ENCODE measurements at places on chromosomes 3 and 15.

DNA sequence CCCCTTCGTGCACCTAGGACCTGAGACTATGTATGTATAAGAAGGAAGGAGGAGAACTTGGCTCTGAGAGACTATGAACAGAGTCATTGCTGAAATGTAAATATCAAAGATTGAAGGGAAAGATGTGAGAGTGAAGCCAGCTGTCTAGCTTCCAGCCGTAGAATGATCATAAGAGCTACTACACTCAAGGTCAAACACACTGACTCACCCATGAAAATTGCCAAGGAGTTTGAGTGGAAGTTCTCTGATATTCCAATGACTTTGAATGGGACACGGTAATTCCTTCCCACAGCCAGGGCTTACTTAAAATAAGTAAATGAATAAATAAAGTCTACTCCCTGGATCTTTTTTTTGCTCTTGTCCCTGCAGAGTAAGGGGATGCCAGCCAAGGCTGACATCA lies 398.9 kb upstream of the TPRG1 start:
- DNase-seq = no peak

- DNase-seq = no peak
These were observed 17.4 kb upstream of the KCNMB2 start for GRCh38 chr3:178518660-178519396.

DNA sequence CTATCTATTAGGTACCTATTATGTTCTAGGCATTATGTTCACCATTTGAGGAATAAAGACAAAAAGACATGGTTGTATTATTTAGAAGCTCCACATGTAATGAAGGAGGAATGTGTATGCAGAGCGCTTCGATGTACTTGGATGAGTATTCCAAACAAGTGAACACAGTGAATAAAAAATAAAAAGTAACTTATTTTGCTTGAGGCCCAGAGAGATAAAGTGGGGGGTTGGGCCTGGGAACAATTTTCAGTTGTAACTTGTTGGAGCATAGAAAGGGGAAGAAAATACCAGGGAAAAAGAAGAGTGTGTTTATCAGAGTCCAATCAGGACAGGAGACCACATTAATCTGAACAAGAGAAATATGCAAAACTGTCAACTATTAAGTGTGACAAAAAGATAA lies 445.7 kb upstream of the BCHE start:
- DNase-seq = no peak

DNA sequence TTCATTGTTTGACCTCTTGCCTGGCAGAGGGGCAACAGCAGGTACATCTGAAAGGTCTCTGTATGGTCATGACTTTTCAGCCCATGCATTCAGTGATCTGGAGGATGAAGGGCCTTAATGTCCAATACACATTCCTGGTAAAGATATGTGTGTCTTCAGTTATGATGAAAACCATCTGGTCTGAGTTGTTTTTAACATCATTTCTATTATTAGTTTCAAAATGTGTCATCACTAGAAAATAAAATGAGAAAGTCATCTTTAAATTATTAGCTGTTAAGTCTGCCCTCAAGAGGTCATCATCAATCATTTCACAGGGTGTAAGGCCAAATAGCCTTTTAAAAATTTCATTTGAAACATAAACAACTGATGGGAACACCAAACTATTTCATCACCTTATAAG lies 92.1 kb upstream of the PLSCR4 start:
- no peak for DNase-seq

DNA sequence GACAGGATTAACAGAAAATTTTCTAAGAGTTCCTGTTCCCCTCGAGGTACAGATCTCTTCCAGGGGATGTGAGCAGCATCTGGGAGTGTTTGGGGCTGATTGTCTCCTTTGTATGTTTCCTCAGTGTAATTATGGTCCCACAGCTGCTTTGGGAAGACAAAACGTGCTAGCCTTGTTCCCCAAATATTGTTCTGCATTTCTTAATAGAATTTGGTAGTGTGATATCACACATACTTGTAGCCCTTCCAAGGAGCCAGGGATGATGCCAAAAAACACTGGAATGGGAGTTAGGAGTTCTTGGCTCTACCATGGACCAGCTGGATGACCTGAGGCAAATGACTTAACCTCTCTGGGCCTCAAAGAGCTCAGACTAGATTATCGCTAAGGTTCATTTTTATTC lies 19.0 kb upstream of the AGBL1 start:
- no peak for DNase-seq

DNA sequence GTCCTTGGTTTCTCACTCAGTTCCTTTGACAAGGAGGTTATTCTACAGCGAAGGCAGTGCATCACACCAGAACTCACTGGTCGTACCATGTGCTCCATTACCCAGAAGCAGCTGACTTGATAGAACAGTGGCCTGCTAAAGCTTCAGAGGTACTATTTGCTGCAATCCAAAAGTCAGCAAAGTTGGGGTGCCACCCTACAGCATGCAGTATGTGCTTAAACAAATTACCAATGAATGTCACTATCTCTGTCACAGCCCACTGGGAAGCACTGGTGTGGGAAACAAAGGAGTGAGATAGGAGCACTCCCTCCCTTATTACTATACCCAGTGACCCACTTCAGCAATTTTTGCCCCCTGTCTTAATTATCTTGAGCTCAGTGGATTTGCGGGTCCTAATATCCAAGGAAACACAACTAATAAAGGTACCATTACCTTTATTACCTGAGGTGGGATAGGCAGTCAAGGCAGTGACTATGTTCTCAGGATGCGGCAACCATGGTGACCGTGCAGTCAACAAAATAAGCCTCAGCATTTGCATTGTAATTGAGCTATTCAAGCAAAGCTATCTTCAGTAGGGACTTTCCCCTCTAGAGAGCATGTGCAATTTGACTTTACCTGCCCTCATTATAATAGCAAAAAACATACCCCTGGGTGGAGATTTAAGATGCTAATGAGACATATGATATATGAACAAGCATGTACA lies 199.4 kb downstream of the OCA2 start:
- no peak for DNase-seq

GRCh38 chr3:126851382-126851781 lies 131.5 kb upstream of the PLXNA1 start:
- DNase-seq = no peak

DNA sequence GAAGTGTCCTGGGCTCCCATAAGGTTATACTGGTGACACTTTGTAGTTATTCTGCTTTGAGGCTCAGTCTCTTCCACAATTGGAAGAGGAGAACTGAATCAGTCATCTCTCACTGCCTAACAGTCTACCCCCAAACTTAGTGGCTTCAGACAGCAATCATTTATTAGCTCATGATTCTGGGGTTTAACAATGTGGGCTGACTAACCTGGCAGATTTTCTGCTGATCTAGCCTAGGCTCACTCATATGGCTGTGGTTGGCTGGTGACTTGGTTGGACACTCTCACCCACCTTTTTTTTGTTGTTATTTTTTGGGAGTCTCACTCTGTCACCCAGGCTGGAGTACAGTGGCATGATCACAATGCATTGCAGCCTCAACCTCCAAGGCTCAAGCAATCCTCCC lies 7.1 kb downstream of the GPD1L start:
- no peak for DNase-seq

- DNase-seq = no peak
These were observed 171.8 kb downstream of the SMAD6 start for GRCh38 chr15:66873856-66874255.

DNA sequence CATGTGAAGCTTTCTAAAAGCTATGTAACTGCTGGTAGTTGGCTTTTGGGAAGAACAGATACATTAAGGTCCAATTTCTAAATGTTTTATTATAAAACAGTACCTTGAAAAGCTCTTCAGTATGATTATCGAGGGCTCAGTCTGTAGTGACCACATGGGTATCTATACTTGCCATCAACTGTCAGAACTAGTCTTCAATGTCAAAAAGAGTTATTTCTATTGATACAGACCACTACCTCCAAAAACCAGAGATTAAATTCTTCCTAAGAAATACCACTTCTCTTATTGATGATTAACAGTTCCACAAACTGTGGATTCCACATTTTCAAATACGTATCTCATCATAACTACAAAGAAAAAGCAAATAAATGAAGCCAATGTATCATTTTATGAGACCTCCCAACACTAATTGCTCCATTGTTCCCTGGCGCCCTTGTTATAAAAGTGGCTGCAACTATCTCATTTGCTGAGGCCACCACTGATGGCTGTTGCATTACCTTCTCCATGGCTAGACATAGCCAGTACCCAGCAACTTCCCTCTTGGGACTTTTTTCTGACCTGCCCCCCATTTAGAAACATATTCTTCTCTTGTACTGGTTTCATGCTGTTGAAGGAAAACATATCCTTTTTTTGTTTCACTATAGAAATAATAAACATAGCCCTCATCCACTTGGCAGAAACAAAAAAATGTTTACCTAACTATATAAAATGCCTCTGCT lies 33.9 kb upstream of the MBNL1 start:
- peak; percentile 43 for DNase-seq

DNA sequence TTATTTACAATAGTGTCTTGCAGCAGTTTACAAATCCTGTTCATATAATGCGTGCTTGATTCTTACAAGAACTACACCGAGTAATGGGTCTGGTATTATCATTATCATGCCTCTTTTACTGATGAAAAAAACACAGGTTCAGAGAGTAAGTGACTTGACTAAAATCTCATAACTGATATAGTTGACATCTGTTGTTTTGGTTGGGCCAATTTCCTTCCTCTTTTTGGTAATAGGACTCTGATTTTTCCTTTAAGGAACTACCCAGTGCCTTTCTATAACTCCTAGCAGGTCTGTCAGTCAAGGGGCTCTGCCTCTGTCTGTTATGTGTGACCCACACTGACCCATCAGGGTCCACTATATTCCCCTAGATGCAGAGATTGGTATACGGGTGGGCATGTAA lies 14.6 kb upstream of the BLOC1S6 start:
- peak; percentile 74 for DNase-seq

DNA sequence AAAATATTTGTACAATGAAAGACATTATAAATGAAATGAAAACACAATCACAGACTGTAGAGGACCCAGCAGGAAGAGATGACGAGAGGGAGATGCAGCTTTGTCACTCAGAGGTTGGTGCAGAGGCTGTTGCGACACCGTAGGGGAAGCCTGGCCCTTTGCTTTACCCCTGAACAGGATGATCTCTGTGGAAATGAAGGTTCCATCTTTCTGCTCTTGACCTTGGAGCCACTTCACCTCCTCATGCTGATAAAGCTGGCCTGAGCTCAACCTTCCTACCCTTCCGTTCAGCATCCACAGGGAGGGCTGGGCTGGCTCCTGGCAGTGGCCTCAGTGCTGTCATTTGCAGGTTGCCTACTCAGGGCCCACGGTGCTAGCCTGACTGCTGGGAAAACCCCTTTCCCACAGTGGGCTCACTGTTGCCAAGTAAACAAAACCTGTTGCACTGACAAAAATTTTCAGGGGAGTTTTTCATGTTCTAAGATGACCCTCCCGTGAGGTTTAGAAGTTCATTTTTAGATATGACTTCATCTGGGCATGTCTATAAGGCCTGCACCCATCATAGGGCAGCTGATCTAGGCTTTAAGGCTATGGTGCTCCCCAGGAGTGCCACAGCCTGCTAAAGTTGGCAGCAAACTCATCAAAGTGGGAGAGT lies 3.0 kb upstream of the CD80 start:
- peak; percentile 70 for DNase-seq

- DNase-seq = no peak
These were observed 11.7 kb upstream of the MAP1A start for GRCh38 chr15:43505738-43506137.

GRCh38 chr3:146067048-146067447 lies 93.9 kb downstream of the PLOD2 start:
- DNase-seq = no peak

DNA sequence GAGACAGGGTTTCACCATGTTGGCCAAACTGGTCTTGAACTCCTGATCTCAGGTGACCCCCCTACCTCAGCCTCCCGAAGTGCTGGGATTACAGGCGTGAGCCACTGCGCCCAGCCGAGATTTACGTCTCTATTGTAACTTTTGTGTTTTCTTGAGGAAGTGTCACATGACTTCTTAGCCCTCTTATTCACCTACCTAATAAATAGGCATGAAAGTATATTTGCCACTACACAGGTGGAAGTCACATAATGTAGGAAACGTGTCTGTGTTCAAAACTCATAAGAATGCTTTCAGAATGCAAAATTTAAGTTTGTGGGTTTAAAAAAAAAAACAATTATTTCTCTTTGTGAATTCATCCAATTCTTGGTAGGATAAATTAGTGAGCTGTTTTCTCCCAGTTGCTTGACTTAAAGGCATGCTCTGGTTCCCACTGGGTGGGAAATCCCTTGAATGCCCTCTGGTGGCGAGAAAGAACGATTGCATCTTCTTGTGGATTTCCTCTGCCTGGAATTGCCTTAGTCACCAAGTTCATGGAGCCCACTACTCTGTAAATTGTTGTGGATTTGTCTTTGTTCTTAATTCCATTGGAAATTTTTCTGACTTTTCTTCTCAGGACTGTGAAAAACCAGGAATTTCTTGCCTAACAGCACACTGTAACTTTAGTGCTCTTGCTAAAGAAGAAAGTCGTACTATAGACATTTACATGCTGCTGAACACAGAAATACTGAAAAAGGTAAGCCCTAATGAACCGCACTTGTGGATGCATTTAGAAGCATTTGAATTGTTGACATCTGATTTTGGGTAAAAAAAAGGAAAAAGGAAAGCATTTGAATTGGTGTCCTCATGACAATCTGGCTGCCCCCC lies 82.2 kb upstream of the CTDSPL start:
- DNase-seq = peak; percentile 44
